Urothelium cell line (cell line): ENCODE measurements at places on chromosomes 3 and 15.

- no peak for DNase-seq
Measured at GRCh38 chr3:127081001-127081720, 98.2 kb downstream of the PLXNA1 start.

DNA sequence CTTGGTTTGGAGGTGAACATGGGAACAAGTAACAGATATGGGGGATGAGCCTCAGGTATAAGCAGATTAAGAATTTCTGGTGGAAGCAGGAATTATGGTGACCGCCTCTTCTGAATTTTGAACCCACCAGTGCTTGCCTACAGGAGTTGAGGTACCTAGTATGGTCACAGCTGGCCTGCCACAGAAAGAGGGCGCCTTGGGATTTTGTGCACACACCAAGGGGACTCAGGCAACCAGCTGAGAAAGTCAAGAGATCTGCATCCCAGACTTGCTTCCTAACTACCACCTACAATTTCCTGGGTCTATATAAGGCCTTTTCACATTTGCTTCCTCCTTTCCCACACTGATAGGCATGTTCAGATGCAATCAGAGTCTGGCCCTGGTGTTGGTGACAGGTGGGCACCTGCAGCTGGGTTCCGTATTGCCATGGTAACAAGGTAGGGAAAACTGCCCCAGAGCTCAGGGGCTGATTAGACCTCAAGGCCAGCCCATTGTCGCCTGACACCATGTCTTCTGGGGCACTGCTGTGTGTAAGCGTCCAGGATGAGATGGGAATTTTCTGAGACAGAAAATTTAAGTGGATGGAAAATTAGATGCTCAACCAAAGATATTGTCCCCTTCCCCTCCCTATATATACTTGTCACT lies 75.9 kb upstream of the RASGRF1 start:
- no peak for DNase-seq

GRCh38 chr3:192947421-192947820 lies 29.8 kb upstream of the MB21D2 start:
- no peak for DNase-seq

- no peak for DNase-seq
Measured at GRCh38 chr3:71215351-71215750, 368.2 kb downstream of the FOXP1 start.

GRCh38 chr3:128489927-128490649 lies 2.9 kb downstream of the GATA2 start:
- no peak for DNase-seq

- DNase-seq: peak; percentile 53
Measured at GRCh38 chr15:45855907-45856579, 221.2 kb downstream of the SQOR start.

GRCh38 chr3:155391551-155391958 lies 98.1 kb upstream of the STRIT1 start:
- peak; percentile 68 for DNase-seq

- DNase-seq: peak; percentile 99
Measured at GRCh38 chr3:101676216-101676764, 642 bp downstream of the ZBTB11 start.

DNA sequence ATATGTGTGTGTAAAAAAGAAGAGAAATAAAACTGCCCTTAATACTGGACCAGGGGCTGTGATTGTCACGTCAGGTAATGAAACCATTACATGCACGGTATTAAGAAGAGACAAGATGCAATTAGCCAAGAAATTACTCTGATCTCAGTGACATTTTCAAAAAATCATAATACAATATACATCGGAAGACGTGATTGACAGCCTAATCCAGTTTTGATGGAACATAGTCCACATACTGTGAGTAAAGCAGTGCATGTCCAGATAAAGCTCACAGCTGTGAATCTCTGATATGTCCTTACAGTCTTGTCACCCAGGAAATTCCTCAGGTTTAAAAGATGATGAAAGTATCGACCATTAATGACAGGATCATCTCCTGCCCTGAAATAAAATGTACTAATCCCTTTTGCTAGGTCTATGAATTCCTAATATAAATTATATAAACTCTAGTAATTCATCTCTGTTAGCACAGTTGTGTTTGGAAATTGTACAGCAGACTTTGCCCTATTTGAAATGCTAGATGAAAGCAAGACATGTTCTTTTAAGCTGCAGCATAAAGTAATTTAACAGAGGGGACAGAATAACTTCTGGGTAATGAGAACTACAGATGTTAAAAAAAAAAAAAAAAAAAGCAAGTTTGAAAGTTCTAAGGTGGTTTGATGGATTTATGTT lies 119.5 kb upstream of the TMCO5A start:
- DNase-seq: no peak

DNA sequence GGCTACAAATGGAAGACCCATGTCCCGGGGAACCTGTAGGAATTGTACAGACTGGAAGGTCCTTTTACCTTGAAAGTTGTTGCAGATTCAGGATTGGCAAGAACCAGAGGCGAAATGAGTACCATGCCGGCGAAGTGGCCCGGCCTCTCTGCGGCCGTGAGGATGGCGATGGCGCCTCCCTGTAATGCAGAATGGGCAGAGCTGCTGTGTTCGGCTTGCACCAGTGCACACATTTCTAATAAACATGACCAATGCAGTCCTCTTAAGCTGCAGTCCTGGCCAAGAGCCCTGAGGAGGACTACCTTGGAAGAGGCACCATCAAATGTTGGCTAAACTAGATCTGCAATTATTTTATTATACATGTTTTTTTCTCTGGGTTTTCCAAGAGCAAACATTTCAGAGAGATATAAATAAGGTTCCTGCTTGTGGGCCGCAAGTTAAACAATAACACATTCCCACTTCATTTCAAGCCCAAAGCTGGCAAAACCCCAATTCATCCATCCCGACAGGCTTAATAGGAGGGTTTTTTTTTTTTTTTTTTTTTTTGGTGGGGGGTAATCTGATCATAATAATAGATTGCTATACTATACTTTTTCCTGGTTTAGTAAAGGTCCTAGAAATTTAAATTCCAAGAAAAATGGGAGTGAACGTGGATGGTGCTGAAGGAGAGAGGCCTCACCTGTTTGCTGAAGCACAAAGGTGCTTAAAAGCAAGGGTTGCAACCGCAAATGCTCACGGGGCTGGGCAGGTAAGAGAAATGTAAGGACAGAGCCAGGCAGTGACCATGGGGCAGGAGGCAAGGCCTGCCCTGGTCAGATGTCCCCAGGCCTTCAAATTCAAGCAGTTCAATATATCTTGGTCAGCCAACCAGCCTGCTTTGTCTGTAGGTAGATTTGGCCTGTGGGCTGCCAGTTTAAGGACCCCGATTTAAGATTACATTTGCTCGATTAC lies 48.5 kb downstream of the ABTB1 start:
- no peak for DNase-seq

DNA sequence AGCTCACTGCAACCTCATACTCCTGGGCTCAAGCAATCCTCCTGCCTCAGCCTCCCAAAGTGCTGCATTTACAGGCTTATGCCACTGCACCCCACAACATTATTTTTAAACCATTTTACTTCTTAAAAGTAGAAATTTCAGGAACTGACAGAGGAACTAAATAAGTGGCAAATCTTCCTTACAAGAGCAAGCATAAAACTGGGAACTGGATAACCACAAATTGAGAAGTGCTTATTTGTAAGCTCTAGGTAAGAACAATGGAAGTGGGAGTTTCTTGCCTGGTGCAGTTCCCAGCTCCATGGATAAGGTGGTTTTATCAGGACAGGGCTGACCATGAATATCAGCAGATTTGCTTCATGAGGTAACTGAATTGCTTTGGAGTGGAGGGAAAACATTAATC lies 655.2 kb downstream of the DIPK2A start:
- no peak for DNase-seq

DNA sequence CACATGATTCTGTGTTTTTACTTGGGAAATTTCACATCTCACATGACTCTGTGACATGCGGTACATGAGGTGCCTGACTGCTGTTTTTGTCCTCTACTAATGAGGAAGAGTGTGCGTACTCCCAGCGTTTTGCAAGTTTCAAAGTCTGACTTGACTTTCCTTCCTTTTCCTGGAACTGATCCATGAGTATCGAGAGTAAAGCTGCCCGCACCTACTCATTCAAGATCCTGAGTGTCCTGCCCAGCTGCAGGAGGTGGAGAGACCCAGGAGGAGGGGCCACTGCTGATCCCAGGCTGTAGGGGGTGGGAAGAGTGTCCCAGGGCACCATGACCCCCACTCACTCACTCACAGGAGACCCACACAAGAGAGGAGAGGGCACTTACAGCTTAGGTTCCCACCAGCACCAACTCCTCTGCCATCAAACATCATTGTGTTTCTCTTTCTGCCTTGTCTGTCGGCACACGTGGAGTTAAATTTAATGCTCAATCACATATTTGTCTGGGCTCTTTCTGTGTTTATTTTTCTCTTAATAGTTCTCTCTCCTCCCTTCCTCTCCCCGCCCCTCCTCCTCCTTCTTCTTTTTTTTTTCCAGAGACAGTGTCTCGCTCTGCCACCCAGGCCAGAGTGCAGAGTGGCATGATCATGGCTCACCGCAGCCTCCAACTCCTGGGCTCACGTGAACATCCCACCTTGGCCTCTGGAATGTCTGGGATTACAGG lies 1.4 kb downstream of the CCR5AS start:
- peak; percentile 33 for DNase-seq

DNA sequence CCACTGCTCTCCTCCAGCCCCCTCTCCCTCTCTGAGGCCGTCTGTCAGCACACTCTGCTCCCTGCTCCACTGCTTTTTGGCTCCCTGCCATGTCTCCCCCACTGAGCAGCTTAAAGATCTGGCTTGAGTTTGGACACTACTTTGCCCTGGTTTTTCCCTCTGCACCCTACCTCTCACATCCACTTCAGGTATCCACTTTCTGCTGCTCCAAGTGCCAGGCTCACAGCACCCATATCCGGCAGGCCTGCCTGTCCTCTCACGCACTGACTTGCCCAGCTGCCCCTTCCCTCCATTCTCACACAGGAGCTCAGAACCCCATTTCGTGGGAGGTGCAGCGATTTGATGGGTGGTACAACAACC lies 3.7 kb downstream of the DUOX1 start:
- DNase-seq: no peak

GRCh38 chr15:51771773-51772172 lies 20.4 kb downstream of the TMOD2 start:
- no peak for DNase-seq

- DNase-seq: no peak
Measured at GRCh38 chr15:85704720-85705429, 89.8 kb downstream of the KLHL25 start.

- DNase-seq: peak; percentile 1
Measured at GRCh38 chr3:175605851-175606250, 746.7 kb downstream of the NAALADL2 start.

DNA sequence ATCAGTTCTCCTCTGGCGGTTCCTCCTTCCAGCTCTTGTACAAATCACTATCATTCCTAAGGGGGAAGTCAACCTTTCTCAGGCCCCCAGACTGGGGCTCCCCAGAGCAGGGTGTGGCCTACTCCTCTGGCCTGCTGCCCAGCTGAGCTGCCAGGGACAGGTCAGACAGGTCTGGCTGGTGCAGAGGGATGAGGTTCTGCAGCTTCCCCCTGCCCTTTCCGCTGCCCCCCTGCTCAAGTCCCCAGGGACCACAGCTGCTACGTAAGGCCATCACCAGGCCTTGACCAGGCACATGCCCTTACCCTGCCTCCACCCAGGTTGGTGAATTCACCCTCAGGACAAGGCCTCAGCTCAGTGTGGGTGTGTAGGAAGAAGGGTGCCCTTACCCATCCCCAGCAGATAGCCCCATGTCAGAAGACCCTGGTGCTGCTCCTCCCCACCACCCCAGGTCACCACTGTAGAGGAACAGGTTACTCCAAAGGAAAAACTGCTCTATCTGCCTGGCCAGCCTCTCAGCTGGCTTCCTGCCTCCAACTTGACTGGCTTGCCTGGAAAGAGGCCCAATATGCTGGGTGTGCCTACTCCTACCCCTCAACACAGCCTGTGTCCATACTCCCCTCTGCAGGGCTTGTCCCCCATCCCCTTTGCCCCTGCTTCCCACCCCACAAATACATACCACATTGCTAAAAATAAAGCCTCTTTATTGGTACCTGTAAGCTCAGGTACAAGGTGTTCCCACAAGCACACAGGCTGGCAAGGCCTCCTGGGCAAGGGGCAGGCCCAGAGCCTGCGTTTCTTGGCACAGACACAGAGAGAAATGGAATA lies 12.0 kb downstream of the CSRNP1 start:
- DNase-seq: no peak

DNA sequence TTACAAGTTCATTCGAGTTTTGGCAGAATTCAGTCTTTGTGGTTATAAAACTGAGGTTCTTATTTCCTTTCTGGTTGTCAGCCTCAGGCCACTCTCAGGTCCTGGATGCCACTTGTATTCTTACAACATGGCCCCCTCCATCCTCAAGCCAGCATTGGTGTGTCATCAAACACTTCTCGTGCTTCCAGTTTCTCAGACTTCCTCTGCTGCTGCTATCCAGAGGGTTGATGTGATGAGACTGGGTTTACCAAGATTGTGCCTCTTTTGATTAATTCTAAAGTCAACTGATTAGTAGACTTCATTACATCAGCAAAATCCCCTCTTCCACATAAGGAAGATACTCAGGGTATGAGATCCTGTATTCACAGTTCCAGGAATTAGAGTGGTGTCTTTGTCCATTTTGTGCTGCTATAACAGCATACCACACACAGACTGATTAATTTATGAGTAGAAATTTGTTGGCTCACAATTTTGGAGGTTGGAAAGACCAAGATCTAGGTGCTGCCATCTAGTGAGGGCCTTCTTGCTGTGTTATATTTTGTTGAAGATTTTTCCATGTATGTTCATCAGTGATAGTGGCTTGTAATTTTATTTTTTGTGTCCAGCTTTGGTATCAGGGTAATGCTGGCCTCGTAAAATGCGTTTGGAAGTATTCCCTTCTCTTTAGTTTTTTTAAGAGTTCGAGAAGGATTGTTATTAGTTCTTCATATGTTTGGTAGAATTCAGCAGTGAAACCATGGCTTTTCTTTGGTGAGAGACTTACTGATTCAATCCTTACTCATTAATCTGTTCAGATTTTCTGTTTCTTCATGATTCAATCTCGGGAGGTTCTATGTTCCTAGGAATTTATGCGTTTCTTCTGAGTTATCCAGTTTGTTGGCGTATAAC lies 11.1 kb downstream of the LRCH3 start:
- DNase-seq: no peak

- no peak for DNase-seq
Measured at GRCh38 chr3:187259171-187259570, 32.4 kb downstream of the MASP1 start.

DNA sequence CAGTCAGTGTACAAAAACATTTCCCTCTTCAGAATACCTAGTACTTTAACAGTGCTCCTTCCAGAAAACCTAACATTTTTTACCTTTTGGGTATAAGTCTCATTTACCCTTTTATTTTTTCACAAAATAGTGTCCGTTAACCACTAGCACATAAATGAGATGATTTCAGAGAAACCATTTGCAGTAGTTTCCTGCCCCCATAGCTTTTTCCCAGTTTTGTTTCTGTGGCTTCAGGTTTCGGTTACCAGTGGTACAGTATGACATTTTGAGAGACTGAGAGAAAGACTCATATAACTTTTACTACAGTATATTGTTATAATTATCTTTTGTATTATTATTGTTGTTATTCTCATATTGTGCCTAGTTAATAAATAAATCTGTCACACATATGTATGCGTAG lies 6.2 kb upstream of the RBMS3 start:
- DNase-seq: no peak

DNA sequence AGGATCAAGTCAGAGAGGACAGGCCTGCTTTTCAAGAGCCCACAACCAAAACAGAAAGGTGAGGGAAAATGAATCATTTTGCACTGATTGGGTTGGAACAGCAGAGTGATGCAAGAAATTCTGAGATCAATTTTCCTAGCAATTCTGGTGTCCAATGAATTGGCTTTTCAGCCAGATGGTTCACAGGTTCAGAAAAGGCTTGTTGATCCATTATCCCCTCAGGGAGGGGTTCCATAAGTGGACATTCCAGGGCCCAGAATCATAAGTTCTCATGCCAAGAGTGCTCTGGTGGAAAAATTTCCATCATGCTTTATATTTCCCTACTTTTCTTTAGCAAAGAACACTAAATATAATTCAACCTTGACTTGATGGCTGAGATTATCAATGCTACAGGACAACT lies 16.2 kb downstream of the RBP2 start:
- DNase-seq: no peak
